ENCODE measurements at places on chromosomes 1 and 21.

DNA sequence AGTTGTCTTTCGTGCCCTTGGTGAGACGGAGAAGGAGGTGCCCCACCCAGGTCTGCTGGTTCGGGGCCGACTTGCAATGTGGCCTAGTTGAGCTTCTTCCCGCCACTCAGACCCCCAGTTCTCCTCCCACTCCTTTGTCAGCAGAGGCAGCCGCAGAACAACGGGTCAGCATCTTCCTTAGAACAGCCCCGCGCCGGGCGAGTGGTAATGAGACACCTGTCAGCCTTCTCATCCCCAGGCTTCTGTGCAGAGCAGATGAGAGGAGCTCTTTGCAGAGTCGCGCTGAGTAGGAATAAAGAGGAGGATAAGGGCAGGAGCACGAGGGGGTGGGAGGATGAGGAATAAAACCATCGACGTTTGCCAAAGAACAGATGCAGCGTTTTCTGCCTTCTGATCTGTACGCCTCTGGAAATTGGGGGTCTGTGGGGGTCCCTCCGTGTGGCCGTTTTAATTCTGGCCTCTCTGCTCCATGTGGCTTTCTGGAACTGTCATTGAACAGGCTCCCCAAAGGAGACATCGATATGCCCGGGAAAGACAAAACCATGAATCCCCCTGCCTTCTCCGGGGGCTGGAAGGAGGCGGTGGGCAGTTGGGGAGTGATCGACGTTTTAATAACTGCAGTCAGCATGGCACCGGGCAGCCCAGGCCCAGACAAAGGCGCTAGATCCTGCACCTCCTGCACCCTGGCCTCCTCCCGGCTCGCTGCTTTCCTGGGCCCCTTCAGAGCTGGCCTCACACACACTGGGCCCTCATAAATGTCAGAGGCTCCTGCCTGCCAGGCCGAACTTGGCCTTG, 27.5 kb upstream of the IGSF21 start:
- no peak for DNase-seq

- no peak for DNase-seq
Measured at GRCh38 chr1:243489681-243490546, 234.1 kb downstream of the SDCCAG8 start.

DNA sequence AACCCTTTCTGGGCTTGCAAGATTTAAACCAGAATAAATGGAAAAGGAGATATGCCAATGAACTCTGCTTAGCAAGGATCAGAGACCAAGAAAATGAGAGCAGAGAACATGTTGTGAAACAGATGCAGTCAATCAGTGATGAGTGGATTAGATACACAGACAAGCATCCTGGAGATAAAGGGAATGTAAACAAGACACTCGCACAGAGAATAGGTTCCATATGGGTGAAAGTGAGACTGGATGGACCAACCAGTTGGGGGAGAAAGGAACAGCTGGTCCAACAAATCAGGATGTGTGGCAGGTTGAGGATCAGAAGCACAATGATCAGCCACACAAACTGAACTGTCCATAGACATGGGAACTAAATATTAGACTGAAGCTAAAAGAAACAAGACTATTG, 338.2 kb downstream of the ASTN1 start:
- no peak for DNase-seq

GRCh38 chr1:234610666-234611224, 767 bp upstream of the IRF2BP2 start:
- DNase-seq = peak; percentile 95

GRCh38 chr1:99429754-99430153, 165.5 kb downstream of the PLPPR4 start:
- no peak for DNase-seq

DNA sequence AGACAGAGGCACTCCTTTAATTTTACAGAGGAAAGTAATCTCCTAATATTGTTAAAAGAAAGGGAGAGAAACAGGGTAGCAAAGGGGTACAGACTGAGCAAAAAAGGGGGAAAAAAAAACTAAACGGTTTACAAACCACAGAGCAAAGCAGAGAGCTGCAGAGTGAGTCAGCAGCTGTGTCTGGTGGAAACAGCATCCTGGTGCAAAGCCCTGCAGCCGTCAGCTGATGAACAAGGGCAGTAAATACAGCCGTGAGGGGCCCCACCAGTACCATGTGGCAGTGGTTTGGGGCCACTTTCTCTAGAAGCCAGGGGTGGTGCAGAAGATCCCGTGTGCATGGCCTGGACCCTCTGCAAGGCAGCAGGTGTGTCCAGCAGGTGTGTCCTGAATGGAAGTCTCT, 111.3 kb downstream of the ERG start:
- DNase-seq = no peak

DNA sequence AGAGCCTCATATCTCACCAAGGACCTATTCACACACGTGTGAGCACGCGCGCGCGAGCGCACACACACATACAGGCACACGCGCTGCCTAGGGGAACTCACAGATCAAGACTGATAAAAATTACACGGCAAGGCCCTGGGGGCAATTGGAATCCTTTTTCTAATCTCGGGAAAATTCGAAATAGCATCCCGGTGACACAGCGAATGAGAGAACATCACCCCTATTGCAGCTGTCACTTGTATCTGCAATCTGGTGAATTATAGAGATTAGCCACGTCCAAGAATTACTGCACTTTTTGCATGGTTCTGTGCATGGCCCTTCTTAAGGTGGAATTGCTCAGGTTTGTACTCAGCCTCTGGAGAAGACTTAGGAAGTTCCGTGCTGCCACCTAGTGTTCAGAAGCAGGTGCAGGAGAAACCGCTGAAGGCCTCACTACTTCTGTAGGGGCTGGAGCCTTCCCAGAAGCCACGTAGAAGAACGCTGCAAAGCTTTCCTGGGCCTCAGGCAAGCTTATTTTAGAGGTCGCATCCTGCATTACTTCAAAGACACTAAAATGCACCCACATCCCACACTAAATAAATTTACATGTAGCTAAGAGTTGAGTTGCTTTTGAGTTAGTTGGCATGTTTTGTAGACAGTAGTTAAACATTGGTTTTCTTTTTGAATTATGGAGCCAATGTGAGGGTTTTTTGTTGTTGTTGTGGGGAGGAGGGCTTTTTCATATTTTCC, 229.2 kb upstream of the CAMK1G start:
- DNase-seq = peak; percentile 23

DNA sequence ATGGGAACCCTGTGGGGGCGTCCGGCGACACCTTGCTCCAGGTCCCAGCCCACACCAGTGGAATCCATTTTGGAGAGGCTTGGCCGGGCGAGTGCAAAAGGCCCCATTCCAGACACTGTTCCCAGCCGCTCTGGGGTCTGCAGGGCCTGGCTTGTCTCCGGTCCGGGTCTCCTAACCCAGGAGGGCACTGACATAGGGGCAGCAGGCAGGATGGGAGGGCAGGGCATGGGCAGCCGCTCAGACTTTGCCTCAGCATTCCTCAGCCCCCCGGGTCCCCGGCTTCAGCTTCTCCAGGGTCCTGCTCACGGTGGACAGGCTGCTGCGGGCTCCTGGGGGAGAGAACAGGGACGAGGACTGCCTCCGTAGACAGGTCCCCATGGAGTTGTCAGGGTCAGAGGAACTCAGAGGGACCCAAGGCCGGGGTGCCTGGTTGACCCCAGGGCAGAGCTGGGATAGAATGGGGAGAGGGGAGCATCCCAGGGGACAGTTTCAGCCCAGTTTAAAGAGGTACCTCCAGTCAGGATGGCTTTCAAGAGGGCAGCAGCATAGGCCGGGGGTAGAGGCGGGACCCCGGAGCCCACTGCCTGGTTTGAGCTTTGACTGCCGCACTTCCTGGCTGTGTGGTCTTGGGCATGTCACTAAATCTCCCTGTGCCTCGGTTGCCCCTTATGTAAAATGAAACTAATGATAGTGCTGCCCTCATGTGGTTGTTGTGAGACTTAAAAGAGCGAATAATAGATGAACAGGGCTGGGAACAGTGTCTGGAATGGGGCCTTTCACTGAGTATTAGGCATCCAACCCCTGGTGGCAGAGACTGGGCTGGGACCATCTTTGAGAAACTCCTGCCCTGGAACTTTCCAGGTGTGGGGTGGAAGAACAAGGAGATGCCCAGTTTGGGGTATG, 3.7 kb downstream of the KNCN start:
- no peak for DNase-seq

DNA sequence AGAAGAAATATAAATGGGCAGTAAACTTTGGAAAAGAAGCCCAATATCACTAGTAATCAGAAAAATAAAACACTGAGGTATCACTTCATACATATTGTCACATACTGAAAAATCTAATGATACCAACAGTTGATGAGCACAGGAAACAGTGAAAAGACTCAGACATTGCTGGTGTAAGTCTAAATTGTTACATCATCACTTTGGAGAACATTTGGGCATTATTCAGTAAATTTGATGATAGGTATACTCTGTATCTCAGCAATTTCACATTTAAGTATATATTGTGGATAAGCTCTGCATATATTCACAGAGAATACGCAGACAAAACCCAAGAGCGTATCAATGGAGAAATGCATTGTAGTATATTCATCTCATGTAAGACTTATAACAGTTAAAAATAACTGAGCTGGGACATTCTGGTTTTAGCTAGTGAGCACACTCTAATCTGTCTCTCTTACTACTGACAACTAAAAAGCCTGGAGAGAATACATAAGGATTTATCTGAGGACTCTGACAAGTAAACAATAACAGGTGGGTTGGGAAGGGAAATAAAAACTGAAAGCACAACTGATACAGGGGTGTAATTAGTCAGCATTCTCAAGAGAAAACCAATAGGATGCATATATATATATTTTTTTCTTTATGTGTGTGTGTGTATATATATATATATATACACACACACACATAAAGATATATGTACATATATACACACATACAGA, 212.7 kb upstream of the JUN start:
- DNase-seq = no peak

DNA sequence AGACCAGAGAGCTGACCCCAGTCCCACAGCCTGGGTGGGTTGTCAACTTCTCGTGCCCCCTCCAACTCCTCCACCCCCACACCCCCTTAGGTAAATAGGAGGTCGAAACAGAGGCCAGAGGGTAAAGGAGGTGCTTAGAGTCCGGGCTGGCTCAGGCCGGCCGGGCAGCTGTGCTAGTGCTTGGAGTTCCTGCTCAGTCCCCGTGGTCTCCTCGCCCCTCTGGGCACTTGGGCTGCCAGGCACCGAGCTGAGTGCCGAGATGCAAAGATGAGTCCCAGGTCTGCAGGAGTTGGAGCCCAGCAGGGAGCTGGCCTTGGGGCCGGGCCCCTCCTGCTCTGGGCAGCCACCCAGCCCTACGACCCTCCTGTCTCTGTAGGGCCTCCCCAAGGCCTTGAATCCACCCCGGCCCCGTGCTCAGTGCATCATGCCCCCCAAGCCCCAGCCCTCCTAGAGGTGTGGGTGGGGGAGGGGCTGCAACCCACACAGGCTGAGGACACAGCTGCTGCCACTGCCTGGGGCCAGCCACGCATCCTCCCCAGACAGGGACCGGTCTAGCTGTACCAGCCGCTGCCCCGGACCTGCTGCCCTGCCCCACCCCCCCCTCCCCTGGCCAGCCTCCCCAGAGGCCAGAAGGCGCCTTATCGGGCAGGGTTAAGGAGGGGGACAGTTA, 1.9 kb downstream of the SMIM1 start:
- no peak for DNase-seq

- DNase-seq = peak; percentile 21
Measured at GRCh38 chr1:201085902-201086735, 26.1 kb downstream of the CACNA1S start.

DNA sequence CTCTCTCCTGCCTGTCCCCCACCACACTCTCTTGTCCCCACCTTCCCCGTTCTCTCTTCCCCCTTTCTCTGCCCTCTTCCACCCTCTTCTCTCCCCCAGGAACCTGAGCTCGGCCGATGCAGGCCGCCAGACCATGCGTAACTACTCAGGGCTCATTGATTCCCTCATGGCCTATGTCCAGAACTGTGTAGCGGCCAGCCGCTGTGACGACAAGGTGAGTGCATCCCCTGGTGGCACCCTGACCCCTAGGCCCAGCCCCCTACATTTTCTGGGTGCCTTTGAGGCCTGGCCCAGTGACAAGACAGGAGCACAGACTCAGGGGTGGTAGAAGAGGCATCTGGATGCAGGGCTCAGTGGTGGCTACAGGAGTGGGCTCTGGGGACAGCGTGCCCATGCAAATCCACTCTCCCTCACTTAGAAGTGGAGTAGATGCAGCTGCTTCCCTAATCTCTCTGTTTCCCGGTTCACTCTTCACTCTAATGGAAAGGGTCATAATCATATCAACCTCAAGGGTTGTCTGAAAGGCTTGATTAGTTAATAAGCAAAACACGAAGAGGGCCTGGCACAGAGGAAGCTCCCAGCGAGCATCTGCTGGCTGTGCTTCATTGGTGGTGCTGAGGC, 37.0 kb downstream of the PKP1 start:
- no peak for DNase-seq

DNA sequence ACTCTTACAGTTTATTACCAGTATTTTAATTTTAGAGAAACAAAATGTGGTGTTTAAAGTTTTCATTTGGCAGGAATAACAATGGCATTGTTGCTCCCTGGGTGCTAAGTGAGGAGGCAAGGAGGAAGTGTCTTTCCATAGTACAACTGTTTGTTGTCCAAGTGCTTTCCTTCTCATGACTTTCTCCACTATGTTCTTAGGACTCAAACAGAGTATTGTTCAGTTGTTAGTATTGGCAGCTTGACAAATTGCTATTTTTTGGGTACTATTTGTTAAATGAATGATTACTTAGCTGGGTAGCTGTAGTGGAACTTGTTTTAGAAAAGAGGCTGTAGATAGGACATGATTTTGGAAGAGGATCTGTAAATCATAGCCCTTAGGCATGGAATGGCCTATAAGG, 7.5 kb downstream of the OTUD3 start:
- DNase-seq = no peak

GRCh38 chr1:19967808-19968207, 11.6 kb downstream of the PLA2G2A start:
- no peak for DNase-seq

DNA sequence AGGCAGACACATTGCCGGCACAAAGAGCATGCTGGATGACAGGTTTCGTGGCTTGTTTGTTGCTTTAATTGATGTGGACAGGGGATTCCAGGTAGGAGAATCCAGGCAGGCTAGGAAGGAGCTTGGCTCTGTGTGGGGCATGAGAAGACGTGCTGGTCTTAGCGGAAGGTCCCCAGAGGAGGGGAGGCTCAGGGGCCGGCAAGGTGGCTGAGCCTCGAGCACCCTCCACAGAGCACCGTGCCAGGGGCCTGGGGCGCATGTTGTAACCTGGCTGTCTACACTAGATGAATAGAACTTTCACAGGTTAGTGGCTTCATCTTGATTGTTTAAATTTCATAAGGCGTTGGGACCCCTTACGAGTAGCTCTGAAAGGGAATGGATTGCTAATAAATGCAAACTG, 223.1 kb downstream of the CAMTA1 start:
- no peak for DNase-seq
